ENCODE measurements at places on chromosomes 1 and 21.

- DNase-seq = peak; percentile 34
Measured at GRCh38 chr1:244047621-244048255, 3.3 kb upstream of the ZBTB18 start.

DNA sequence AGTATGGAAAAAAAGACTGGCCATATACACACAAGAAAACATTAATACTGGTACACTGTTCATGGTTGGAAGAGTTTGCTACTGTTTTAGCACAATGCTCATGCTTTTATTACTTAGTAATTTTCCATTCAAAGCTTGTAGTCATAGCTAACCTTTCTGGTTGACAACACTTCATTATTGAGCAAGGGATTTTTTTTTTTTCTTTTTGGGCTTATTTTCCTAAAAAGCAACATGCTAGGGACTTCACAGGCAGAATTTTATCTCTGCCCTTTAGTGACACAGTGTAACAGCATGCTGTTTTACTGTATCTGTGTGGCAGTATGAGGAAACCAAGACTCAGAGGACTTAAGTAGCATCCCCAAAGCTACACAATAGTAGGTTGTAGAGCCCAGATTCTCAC, 58.5 kb downstream of the FGGY start:
- no peak for DNase-seq

DNA sequence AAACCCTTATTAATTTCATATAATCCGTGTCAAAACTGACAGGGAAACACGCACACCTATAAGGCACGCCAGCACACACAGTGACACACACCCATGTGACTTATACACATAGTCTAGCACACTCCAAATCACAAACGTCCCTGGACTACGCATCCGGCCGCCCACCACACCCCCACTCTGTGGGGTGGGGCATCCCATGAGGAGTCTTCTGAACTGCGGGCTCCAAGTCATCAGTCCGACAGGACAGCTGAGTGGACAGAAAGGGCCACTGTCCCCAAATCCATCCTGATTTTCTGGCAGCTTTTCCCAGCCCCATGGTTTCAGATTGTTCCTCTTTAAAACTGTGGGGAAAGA, 829 bp downstream of the PEA15 start:
- DNase-seq = no peak

DNA sequence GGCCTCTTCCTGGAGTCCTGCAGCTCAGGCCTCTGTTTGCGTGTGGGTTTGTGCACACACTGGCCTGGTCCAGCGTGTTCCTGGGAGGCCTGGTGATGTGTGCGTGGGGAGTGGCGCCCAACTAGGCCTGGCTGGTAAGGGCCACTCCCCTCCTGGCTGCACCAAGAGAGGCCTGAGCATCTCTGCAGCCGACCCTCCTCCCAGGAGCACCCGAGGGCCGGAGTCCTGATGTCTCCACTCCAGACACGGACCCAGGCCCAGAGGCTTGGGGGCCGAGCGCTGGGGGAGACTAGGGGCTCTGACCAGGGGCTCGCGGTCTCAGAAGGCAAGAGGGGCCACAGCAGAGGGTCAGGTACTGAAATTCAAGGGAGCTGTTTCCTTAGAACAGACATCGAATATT, 33.3 kb downstream of the MORN1 start:
- no peak for DNase-seq

- DNase-seq = no peak
Measured at GRCh38 chr21:41559658-41560631, 52.0 kb upstream of the TMPRSS2 start.

DNA sequence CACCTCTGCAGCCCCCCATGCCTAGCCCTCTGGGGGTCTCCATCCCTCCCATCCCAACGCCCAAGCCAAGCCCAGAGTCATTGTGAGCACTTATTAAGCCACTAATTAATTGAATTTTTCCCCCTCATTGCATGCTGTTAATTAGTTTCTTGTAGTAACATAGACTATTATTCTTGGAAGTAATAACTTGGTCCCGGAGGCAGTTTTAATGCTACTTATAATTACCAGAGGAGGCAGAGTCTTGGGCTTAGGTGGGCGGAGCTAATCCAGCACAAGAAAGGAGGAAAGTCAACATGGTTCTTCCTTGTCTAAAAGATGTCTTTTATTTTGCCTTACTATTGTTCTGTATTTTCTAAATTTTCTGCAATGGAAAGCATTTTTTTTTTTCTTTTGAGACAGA, 27.7 kb downstream of the FBXO2 start:
- no peak for DNase-seq

GRCh38 chr1:198656500-198656932, 17.7 kb downstream of the PTPRC start:
- no peak for DNase-seq

DNA sequence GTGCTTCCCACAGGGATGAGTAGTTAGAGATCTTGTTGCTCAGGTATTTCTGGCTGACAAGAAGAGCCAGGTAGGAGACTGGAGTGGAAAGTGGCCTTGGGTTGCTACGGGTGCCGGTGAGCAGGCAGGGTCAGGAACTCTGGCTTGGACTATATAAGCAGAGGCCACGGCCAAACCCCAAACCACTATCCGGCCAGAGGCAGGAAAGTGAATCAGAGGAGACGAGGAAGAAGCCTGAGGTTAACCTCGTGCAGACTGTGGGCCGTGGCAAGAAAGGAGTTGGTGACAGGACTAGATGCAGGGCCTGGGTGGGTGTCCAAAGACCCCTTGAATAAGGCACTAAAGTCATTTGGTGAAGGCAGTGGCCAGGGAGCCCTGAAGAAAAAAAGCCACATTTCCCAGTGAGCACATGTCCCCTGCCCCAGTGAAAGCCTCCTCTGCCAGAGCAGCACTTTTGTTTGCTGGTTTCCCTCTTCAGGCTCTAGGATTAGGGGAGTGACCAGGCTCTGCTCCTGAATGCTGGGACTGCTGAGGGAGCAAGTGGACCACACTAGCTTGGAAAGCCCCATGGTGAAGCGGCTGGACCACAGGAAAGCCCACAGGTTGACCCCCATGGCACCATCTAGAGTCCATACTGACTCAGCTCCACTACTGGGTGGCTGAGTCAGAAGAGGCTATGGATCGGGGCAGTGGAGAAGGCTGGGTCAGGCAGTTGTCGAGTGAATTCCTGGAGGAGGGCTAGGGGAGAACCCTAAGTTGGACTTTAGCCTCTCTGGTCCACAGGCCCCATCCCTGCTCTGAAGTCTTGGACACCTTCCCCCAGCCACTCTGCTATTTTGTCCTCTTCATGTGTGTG, 23.4 kb downstream of the CSF1 start:
- no peak for DNase-seq

DNA sequence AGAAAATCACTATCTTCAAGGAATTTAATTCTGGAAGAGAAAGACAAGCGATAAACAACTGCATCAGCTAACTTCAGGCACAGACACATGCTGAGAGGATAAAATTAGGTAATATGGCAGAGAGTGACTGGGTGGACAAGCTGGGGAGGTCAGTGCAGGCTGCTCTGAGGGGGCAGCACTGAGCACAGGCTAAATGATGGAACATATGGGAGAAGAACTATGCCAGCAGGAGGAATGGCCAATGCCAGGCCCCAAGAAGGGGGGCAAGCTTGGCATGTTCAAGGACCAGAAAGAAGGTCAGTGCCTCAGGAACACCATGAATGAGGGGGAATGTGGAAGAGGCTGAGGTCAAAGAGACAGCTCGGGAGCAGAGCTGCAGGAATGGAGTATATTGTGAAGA, 190.7 kb upstream of the MAP1LC3C start:
- DNase-seq = no peak

GRCh38 chr1:60657926-60658325, 424.4 kb upstream of the NFIA start:
- peak; percentile 32 for DNase-seq

DNA sequence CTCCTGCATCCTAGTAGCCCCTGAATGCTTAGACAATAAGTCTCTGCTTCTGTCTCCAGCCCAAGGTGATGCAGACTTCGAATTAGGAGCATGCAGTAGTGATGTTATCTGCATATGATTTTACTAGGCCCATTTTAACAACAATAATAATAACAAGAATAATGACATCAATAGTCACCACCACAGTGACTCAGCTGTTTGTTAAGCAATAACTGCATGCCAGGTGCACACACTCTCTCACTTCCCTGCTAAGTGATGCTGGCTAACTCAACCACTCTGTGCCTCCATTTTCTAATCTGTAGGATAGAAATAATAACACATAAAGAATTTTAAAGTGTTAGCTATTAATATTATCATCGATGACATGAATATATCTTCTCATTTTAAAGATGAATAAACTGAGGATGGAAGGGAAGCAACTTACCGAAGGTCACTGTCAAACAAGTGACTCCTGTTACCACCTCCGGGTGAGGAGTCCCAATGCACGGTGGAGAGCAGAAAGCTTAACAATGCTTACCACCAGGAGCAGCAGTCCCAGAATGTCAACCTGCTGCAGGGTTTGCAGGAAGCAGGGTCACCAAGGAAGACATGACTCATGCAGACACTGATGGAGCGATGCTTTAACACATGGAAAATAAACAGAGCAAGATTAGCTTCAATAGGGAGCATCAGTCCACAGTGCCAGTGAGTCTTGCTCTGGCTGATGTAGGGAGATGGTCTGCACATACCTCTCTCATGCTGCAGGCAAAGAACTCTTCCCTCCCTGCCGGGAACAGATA, 290.2 kb downstream of the SPATA17 start:
- no peak for DNase-seq

DNA sequence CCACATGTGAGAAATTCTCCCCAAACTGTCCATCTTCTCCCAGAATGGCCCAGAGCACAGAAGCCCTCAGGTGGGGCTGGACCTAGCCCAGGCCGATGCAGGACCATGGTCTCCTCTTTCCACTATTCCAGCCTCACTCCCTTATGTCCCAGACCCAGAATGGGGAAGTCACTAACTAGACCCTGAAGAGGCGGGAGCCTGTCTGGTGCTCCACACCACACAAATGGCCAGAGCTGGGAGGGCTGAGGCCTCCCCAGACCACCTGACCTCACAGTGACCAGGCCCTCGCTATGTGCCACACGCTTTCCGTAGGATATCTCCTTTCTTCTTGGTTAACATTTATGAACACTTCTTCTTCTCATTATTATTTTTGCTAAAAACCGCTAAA, 54.9 kb upstream of the EDN2 start:
- DNase-seq = no peak

DNA sequence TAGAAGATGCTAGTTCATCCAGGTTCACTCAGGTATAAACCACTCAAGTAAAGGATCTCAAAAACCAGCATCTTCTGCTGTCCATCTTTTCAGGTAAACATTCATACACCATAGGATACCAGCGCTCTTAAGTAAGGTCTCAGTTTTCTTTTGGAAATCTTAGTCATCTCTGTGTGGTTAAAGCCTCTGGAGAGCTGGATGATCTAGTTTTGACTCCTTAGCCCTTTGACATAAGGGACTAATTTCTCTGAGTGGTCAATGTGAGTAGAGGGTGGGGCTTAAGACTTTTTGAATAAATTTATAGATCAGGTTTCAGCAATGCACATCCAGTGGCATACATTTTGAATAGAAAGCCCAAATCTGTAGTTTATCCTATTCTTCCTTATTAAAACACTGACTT, 92.3 kb downstream of the CTH start:
- no peak for DNase-seq

DNA sequence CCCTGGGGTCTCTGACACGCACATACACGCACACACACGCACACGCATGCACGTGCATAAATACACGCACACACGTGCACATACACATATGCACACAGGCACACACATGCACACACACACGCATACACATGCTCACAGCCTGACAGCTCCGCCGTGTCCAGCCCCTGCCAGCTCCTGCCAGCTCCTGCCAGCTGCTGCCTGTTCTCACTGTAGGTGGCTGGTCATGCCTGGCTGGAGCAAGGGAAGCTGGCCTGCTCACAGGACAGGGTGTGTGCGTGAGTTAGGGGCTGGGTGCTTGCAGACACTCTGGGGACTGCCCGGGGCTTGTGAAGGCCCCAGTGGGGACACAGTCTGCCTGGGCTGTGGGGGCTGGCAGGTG, 4.9 kb downstream of the PLCH2 start:
- DNase-seq = peak; percentile 83

DNA sequence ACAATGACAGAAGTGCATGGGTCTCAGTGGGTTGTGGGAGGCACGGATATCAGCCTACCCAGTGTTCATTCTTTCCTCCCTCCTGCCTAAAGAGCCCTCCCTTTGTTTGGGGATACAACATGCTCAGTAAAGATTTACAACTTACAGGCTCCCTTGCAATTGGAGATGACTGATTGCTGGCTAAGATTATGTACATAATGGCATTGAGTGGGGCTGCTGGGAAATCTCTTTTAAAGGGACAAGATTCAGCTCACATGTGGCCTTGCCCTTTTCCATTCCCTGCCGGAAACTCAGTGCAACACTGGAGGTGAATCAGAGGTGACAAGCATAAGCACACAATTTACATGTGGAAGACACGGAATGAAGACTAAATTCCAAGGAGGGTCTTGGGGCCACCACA, 83.7 kb upstream of the CHRM3 start:
- no peak for DNase-seq

GRCh38 chr1:31227891-31228568, 11.7 kb downstream of the NKAIN1 start:
- DNase-seq = peak; percentile 26

GRCh38 chr1:241495741-241496140, 23.8 kb downstream of the FH start:
- DNase-seq = no peak
